OCI-LY7 (cell line): ENCODE measurements at places on chromosomes 1 and 21. TPM values are rescaled to one million over a fixed set of nuclear protein-coding genes. Genes with fewer than 3 reads are reported as not detected.

CELA3B gene
- total RNA-seq = not detected in 2 replicates

SYT14 gene
- total RNA-seq = not detected in 2 replicates

NBPF26 gene
- total RNA-seq = 24.2 and 26.7 TPM in 2 replicates

CFAP141 gene
- total RNA-seq = not detected in 2 replicates

TAS1R1 gene
- 0.11 TPM in 1 of 2 replicates, not detected in the other for total RNA-seq

TNFRSF25 gene
- total RNA-seq = 0.65 and 1.7 TPM in 2 replicates

RNU1-2 gene
- 1,721 and 1,968 TPM in 2 replicates for total RNA-seq

ARHGEF16 gene
- not detected in 2 replicates for total RNA-seq

MXRA8 gene
- total RNA-seq = not detected in 2 replicates

GUCA2B gene
- total RNA-seq = not detected in 2 replicates

BTBD19 gene
- total RNA-seq = 2.0 and 2.7 TPM in 2 replicates

AMY1A gene
- not detected in 2 replicates for total RNA-seq

SYCP1 gene
- total RNA-seq = not detected in 2 replicates

SLC5A9 gene
- not detected in 2 replicates for total RNA-seq

C1QTNF12 gene
- 6.1 and 7.0 TPM in 2 replicates for total RNA-seq

OR2T5 gene
- total RNA-seq = not detected in 2 replicates

FMO5 gene
- total RNA-seq = 1.7 and 2.9 TPM in 2 replicates

FAM131C gene
- total RNA-seq = not detected in 2 replicates

OR2L2 gene
- 0.07 and 0.10 TPM in 2 replicates for total RNA-seq

HSPA6 gene
- total RNA-seq = 0.13 TPM in 1 of 2 replicates, not detected in the other

GPR153 gene
- not detected in 2 replicates for total RNA-seq

LCE1B gene
- not detected in 2 replicates for total RNA-seq

AMPD1 gene
- not detected in 2 replicates for total RNA-seq

LRRC8C gene
- 8.8 and 9.0 TPM in 2 replicates for total RNA-seq

MYOG gene
- not detected in 2 replicates for total RNA-seq

TAS1R3 gene
- total RNA-seq = 0.99 and 1.2 TPM in 2 replicates

KRTAP19-3 gene
- total RNA-seq = not detected in 2 replicates

LRRC71 gene
- total RNA-seq = not detected in 2 replicates

VWA5B1 gene
- 0.13 and 0.19 TPM in 2 replicates for total RNA-seq
